PC-9 (cell line): ENCODE measurements at places on chromosomes 6 and 20. TPM values are rescaled to one million over a fixed set of nuclear protein-coding genes. Genes with fewer than 3 reads are reported as not detected.

GRCh38 chr6:105886814-105887544 is 199.2 kb upstream of the PRDM1 start:
- DNase-seq = no peak

DNA sequence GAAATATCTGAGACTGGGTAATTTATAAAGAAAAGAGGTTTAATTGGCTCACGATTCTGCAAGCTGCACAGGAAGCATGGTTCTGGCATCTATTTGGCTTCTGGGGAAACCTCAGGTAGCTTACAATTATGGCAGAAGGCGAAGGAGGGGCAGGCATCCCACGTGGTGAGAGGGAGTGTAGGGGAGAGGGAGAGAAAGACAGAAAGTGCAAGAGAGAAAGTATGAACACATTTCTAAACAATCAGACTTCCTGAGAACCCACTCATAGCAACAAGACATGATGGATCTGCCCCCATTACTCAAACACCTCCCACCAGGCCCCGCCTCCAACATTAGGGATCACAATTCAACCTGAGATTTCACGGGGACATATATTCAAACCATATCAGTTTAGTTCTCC is 107.4 kb downstream of the PERP start:
- no peak for DNase-seq

Gene SRMS
- total RNA-seq = 1.2 TPM in 2 replicates

Gene HDGFL1
- not detected in 2 replicates for total RNA-seq

DNA sequence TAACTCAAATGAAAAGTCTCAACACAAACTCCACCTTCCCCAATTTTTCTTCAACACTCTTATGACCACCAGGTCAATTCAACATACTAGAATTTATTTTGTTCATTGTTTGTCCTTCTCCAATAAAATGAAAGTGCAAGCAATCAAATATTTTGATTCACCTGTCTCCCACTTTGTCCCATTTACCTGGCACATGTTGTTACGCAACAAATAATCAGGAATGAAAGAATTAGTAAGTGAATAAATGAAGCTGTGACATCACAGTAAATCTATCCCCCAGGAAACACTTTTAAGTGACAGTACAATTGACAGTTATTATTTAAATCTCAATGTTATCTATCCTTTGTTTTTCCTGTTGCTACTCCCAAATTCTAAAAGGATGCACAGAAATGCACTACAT is 393.7 kb upstream of the OPRM1 start:
- DNase-seq = no peak

DNA sequence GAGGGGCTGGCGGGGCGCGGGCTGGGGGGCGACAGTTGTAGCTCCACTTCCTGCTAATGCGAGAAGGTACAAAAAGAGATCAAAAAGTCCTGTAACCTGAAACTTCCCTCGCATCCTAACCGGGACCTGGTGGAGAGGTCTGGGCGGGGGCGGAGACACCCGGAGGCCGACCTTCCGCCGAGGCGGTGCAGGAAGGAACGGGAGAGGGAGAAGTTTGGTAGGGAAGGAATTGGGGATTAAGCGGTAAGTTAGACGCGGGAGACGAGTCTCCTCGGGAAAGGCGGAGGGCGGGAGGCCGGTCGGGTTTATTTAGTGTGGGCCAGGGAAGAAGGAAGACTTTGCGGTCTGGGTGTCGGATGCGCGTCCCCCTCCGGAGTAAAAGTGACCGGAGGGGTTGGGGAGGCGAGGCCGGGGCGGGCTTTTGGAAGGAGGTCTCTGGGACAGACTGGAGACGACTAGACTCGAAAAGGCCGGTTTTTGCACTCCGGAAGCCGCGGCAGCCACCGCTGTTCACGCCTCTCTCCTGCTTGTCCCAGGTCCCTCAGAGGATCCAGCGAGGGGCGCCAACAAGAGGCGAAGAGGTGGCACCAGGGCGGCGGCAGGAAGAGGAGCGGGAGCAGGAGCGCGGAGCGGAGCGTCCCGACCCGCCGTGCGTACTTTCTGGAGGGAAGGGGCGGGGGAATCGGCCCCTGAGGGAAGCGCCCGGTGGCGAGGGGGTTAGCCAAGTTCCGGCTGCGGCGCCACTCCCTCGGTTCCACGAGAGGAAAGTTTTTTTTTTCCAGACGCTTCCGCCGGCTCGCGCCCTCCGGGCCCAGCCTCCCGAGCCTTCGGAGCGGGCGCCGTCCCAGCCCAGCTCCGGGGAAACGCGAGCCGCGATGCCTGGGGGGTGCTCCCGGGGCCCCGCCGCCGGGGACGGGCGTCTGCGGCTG is 734 bp downstream of the TPBG start:
- DNase-seq = peak; percentile 72

Gene CAPN11
- not detected in 2 replicates for total RNA-seq

DNA sequence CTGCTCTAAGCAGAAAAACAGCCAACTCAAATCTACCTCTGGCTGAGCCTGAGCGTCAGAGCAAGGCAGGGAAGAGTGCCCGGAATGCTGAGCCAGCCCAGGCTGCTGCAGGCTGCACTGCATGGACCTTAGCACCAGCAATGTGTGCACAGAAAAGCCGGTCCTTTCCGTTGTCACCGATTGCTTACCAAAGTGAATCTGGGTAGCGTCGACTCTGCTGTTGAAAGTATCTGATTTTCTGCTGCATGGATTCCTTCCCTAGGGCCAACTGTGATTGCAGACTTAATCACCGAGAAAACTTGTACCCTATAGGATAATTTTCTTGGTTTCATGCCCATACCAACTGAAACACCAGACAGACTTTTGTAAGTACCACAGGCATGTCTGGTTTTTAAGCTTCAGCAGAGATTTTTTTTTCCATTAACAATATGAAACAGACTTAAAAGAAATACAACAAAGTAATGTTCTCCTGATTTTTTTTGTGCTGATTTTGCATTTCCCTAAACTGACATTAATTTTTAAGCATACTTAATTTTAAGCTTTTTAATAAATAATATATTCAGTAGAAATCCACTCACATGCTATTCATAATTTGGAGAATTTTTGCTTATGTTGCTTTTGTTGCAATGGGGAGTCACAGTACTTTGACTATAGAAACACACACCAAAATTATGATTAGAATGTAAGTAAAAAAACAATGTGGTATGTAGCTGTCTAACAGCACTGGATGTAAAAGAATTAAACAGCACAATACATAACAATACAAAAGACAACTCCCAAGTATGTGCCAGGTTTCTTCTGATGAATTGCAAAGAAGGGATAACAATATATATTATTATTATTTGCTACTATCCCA is 218.0 kb downstream of the THBS2 start:
- DNase-seq = no peak

GRCh38 chr6:163036160-163036645 is 308.4 kb downstream of the PACRG start:
- no peak for DNase-seq

GRCh38 chr6:128560966-128561365 is 40.6 kb upstream of the PTPRK start:
- DNase-seq = no peak

DNA sequence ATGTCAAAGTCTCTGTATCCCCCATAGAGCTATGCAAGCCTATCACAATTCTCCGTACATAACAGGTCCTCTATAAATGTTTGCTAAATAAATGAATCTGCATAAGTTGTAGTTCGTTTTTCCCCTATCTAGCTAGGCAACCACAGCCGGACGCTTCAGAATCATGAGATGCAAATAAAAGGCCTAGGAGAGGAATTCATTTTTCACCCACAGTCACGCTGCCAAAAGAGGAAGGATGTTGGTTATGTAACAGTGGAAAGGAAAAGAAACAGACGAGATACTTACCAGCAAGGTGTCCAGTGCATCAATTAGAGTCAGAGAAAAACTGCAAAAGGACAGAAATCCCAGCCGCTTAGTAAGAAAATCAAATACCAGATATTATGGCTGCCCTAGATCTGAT is 2.4 kb downstream of the EDEM2 start:
- DNase-seq = no peak

GRCh38 chr20:46573788-46574584 is 23.5 kb upstream of the OCSTAMP start:
- no peak for DNase-seq

Gene EIF6
- total RNA-seq = 255 and 270 TPM in 2 replicates

DNA sequence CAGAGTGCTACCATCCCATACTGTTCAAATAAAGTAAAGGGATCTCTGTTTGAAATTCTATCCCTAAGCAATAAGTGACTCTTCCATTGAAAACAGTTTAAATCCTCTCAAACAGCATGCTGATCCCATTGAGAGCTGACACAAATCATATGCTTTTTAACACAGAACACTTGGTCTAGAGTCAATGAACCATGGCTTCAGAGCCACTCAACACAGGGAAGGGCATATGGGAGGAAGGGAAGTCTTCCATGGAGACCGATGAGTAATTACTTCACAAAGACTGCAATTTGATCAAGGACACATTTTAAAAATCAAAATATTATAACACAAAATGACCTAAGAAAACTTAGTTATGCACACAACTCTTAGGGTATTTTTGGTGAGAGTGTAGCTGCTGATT is 1073.0 kb upstream of the MAP3K7 start:
- DNase-seq = no peak

DNA sequence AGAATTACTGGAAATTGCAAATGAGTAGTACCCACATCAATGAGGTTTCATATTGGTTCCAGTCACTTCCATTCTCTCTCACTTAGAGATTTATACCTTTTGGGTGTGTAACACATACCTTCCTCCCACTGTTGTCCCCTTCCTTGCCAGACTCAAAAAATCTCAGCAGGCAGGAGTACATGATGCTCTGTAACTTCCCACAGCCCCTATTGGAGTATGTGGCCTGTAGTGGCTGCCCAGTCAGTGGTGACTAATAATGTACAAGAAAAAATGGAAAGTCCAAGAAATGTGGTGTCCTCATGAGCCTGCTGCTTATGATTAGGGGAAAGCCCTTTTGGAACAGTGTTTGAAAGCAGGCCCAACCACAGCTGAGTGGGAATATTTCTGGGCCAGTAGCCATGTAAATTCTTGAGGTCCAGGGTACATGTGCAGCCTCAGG is 312.0 kb downstream of the ZFAND3 start:
- no peak for DNase-seq

DNA sequence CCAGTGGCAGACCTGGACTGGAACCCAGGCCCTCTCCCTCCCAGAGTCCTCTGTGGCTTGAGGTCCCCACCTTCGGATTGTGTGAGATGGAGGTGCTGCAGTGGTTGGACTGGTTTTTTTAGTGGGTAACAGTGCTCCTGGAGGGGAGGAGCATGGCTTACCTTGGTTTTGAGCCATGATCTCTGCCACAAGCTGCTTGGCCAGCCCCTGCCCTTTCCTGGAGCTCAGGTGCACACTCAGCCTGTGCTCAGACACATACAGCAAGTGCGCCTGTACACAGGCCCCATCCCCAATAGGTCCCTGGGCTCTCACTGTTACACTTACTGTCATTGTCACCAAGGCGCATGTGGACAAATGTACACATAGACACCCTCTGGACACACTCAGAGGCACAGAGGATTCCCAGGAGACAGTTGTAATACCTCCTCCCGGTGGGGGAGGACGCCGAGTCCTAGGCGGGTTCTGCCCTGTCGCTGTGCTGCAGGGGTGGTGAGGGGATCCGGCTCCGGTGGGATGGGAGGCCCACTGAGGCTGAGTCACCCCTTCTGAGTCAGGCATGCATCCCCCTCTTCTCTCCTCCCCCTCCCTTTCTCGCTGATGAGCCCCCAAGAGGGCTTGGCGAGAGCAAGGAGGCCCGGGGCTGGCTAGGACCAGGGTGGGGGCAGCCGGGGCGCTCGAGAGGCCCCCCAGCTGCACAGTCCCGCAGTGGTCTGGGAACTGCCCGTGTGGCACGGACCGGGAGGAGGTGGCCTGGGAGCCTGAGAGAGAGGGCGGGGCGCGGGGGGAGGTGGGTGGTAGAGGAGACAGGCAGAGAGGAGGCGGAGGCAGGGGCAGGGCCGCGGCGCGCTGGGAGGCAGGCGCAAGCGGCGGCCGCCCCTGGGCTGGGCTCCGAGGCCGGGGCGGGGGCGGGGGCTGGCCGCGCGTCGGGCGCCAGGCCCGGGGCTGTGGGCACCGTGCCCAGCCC is 522 bp upstream of the EPB41L1 start:
- DNase-seq = peak; percentile 72

Gene EBF4
- total RNA-seq = 4.9 and 5.1 TPM in 2 replicates

- DNase-seq = no peak
Measured at GRCh38 chr6:33850296-33850695, 46.5 kb upstream of the MLN start.

DNA sequence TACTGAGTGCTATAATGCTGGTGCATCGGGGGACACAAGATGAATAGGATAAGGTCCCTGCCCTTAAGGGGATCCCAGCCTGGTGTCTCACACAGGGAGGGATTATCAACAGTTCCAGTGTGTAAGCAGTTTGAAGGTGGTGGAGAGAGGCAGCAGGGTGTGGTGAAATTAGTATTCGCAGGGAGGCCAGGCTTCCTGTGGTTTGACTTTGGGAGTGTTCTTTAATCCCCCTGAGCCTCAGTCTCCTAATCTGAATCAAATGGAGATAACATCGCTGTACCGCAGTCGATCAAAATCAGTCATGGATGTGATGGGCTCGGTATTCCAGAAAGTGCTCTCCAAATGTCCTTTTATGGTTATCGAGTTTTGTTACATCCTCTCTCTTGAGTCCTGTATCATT is 288.1 kb upstream of the SUPT3H start:
- DNase-seq = no peak

Gene ZBTB46
- 3.6 and 4.9 TPM in 2 replicates for total RNA-seq

DNA sequence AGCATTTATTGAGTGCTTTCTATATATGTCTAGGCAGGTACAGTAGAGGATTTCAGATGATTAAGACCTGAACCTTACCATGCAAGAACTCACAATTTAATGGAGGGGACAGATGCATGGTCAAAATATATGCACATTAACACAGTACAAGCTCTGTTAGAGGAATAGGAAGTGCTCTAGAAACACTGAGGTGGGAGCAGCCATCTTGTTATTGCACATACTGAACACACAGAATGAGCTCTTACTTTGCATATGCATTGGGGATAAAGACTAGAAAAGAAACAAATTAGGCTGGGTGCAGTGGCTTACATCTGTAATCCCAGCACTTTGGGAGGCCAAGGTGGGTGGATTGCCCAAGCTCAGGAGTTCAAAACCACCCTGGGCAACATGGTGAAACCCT is 438.3 kb downstream of the UTRN start:
- no peak for DNase-seq

DNA sequence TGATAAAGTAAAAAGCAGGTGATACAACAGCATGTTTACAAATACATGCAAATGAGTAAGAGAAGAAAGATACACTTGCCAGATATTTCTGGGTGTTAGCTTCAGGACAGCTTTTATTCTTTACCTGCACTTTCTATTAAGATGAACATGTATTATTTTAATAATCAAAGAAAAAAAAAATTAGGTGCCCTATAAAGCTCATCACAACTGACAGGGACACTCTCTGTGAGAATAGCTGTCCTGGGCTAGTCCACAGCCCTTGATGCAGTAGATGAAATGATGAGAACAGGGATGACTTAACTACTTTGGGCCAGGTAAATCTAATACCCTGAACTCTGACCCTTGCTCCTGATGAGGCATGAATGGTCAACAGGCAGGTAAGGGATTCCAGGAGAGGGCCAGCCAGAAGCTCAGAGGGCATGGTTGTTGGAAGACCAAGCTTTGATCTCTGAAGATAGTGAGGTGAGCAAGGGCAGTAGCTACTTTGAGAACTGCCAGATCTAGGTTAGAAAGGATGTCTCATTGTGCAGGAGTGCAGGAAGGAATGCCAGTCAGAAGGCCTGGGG is 15.6 kb downstream of the NSFL1C start:
- DNase-seq = no peak

Gene TUBB1
- 0.18 and 0.35 TPM in 2 replicates for total RNA-seq
